ENCODE measurements at places on chromosomes 5 and 9. TPM values are rescaled to one million over a fixed set of nuclear protein-coding genes. Genes with fewer than 3 reads are reported as not detected.

DNA sequence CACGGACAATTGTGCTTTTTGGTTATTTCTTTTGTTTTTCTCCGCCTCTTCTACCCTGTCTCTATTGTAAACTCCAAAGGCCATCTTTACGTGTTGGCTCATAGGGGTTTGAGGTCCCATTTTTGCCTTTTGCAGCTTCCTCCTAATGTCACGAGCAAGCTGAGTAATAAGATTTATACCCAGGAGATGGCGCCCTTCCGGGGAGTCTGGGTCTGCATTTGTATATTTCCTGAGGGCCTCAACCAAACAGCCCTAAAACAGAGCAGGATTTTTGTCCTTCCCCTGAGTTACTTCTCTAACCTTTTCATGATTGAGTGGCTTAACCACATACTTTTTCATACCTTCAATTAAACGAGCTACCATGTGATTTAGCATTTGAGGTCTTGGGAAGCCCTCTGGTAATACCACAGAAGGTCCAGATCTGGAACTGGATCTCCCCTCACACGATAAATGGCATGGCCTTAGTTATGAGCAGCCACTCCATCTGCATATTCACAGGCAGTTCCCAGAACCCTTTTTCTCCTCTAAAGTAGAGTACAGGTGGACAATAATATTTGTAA, 11.2 kb upstream of the CFAP95 start:
- DNase-seq = no peak

DNA sequence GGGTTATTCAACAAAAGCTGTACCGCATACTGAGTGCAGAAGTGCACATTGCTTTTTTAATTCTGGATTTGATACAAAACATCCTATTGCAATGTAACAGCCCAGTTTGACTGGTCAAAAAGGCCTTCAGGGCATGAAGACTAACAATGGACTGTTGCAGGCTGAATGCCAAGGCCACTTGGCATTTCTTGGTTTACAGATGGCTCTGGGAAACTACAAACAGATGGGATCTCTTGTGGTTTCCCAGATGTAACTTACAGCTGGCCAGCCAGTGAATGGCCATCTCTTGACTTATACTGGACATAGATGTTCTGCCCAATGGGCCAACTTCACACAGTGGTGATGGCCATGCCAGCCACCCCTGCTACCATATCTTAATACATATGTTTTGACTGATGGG, 36.8 kb downstream of the UGT3A2 start:
- no peak for DNase-seq

- no peak for DNase-seq
These were observed 19.0 kb downstream of the PHAX start for GRCh38 chr5:126619781-126620180.

- no peak for DNase-seq
These were observed 2055.2 kb downstream of the MAT2B start for GRCh38 chr5:165560648-165561047.

- DNase-seq = no peak
These were observed 29.3 kb upstream of the FAT2 start for GRCh38 chr5:151620461-151620840.

GRCh38 chr5:53490747-53491146, 10.3 kb downstream of the FST start:
- DNase-seq = no peak

- no peak for DNase-seq
These were observed 76.2 kb upstream of the NEURL1B start for GRCh38 chr5:172564883-172565282.

DNA sequence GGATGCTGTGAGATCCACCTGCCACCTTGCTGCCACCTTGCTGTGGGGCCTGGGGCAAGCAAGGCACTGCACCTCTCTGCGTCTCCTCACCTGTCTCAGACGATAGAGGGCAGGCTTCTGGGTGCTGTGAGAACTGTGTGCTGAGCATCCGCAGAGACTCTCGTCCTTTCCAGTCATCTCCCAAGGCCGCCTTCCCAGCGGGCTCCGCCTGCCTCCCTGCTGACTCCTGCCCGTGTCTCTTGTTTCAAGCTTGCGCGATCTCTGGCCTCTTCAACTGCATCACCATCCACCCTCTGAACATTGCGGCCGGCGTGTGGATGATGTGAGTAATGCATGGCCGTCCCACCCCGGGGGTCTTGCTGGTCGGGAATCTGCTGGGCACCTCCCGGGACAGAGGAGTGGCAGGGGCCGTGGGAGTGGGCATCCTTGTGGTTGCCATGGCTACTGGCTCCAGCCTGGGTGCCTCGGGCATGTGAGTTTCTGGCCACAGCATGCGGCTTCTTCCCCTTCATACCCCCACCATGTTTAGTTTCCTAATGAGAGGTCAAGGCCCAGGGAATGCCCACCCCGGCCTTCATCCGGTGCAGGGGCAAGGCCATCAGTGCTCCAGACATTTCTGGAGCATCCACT, 3.6 kb downstream of the CACFD1 start:
- DNase-seq = no peak

GRCh38 chr9:81823672-81824554, 104.3 kb upstream of the SPATA31D4 start:
- no peak for DNase-seq

GRCh38 chr9:83384214-83384613, 154.0 kb downstream of the FRMD3 start:
- no peak for DNase-seq

DNA sequence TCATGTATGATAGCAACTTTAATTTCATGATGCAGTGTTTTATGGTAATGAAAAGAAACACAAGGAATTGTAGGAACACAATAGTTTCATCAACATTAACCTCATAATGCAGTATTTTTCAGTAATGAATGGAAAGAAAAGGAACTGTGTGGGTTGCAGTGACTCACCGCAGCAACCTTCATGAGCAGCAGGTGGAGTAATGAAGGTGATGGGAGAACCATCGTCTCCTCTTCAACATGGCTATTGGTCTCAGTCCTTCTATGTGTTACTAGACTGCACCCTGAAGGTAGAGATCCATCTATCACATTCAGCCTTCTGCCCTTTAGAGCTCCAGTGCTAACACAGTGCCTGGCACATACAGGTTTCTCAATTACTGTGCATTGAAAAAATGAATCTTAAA, 58.0 kb downstream of the TMEM215 start:
- no peak for DNase-seq

DNA sequence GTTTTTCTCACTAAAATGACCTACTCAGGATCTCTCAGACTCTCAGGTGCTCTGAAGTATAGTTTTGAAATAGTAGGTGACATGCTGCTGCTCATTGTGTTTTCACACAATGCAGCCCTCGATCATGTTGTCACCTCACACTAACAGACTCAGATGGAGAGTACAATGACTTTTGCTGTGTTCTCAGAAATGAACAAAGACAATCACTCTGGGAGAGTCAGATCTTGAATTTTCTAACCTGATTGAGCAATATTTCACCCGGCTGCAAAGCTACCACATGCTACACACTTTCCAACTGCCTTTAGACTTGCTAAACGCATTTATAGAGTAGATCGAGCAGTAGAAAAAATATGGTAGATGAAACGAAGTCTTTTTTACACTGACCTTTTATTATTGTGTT, 113.4 kb downstream of the ST8SIA4 start:
- DNase-seq = no peak

- no peak for DNase-seq
These were observed 131.7 kb upstream of the CCNG1 start for GRCh38 chr5:163305655-163306054.

GRCh38 chr5:1381370-1382247, 36.7 kb upstream of the CLPTM1L start:
- DNase-seq = no peak

DNA sequence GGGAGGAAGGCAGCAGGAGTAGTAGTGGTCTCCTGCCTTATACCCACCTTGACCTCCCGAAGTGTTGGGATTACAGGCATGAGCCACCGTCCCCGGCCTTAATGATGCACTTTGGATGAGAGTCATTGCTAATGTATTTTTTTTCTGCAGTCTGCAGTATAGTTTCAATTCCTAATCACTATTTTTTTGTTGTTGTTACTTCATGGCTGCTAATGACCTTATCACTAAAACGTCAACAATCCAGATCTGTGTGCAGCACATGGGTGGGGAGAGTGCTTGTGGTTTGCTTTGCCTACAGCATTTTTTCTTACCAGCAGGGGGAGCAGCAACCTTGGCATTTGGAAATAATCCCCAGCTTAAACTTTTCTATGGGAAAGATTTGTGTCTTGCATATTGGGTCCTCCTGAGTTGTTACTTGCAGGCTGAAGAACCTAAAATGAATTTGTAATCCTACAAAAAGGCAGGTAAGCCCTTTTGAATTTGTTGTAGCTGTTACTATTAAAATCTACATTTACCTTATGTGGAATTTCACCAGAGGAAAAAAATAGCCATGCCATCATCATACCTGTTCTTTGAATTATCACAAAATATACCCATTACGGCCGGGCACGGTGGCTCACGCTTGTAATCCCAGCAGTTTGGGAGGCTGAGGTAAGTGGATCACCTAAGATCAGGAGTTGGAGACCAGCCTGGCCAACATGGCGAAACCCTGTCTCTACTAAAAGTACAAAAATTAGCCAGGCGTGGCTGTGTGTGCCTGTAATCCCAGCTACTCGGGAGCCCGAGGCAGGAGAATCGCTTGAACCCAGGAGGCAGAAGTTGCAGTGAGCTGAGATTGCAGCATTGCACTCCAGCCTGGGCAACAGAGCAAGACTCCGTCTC, 6.3 kb upstream of the MED7 start:
- DNase-seq = no peak

- DNase-seq = no peak
These were observed 488.0 kb downstream of the PRELID2 start for GRCh38 chr5:145347026-145347616.

GRCh38 chr9:16312962-16313546, 557.4 kb downstream of the BNC2 start:
- no peak for DNase-seq

- no peak for DNase-seq
These were observed 223.5 kb downstream of the SH3GL2 start for GRCh38 chr9:17802249-17802857.

GRCh38 chr5:131534974-131535373, 100.1 kb downstream of the RAPGEF6 start:
- DNase-seq = no peak

Gene SLC36A2
- 0.22 TPM for total RNA-seq

Gene SLC6A7
- not detected for total RNA-seq

Gene CRHBP
- 0.92 TPM for total RNA-seq

Gene RNF180
- 12.5 TPM for total RNA-seq

Gene TMEM232
- 2.9 TPM for total RNA-seq

Gene MED10
- 29.2 TPM for total RNA-seq

Gene GPRIN1
- total RNA-seq = 0.50 TPM

Gene TGFBI
- 47.6 TPM for total RNA-seq

Gene C9orf50
- total RNA-seq = not detected

Gene CCL27
- not detected for total RNA-seq

Gene C9orf153
- total RNA-seq = 0.42 TPM

Gene BARHL1
- not detected for total RNA-seq

Gene ANKRD20A1
- total RNA-seq = 1.3 TPM

Gene RNF224
- total RNA-seq = not detected

Gene ARHGEF39
- 0.45 TPM for total RNA-seq

Gene FOXD4L6
- not detected for total RNA-seq

Gene NEUROG1
- not detected for total RNA-seq

All from left ventricle myocardium superior (tissue), 1 donor.